ENCODE measurements at places on chromosomes 3 and 15.

DNA sequence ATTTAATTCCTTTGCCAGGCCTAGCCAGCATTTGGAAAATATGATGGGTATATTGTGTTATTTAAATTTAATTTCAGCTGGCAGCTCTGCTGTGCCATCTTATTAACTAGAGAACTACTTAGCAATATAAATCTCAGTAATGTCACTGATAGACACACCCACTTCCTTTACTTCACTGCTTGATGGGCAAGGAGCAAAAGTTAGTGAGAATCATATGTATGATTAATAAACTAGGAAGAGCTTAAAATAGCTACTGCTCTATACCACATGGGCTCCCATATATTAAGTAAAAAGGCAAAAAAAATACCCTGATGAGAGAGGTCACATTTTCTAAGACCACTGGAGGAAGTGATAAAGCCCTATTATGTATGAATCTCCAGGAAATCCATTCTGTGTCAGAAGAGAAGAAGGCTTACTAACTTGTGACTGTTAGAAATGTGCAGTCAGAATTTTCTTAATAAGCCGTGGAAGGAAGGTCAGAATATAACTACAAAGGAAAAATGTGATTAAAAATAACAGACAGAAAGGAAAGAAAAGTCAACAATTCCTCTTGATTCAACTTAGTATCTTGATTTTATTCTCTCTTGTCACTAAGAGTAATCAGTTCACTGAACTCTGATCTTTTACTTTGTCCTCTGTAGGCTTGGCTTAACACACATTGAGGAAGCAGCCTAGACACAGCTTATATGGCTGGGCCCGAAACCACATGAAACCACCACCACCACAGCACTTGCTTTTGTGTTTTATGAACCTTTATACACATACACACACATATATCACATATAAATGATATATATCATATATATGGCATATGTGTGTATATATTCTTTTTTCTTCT, 1233.9 kb upstream of the ALCAM start:
- DNase-seq: peak; percentile 80

- DNase-seq: no peak
Observed at GRCh38 chr15:40182358-40183029, 21.6 kb downstream of the BUB1B start.

DNA sequence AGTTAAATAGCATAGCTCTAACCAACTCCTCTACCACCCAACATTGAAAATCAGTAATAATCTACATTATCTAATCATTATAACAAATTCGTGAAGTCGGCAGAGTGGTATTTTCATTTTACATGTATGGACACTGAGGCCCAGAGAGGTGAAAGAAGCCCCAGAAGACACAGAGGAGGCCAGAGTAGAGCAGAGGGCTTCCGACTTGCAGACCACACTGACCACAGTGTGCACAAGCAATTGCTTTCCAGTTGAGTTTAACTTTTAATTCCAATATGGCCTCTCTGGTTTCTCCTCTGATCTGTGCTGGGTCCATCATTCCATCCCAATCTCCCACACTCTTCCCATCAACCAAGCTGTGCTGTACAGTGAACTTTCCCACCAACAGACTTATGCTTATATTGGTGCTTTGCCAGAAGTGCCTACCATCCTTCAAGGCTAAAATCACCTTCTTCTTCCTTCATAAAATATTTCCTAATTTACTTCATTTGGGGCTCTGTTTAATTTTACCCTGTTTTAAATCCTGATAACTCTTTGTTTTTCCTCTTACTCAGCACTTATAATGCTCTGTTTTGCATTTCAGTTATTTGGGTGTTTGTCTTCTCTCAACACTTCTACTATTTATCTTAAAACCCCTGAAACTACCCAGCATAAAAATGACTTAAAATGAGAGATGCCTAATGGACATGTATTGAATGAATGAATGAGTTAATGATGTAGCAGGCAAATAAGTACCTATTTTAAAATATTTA, 81.8 kb upstream of the TNFSF10 start:
- DNase-seq: no peak

- DNase-seq: no peak
Observed at GRCh38 chr15:87609894-87610293, 646.6 kb downstream of the NTRK3 start.

- DNase-seq: no peak
Observed at GRCh38 chr3:83193526-83193925, 1432.1 kb upstream of the GBE1 start.

Measured in lung microvascular endothelial cell (primary cell).